ENCODE measurements at places on chromosomes 7 and 10. TPM values are rescaled to one million over a fixed set of nuclear protein-coding genes. Genes with fewer than 3 reads are reported as not detected.

DNA sequence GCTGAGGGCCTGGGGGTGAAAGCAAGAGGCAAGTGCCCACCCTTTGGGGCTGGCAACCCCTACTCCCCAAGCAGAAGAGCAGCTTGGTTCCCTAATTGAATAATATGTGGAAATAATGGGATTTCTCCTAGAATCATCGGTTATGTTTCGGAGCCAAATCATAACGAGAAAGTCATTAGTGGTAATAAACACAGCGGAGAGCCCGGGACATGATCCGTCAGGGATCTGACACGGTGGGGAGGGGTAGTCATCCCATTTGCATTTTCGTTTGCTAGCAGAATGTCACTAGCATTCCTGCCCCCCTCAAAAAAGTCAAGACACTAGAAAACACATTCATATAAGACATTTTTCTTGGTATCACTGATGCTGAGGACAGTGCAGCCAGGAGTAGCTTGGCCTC, 140.4 kb downstream of the CDH23 start:
- no peak for DNase-seq
- no peaks in the 10 kb centered on the region for H3K27me3 ChIP-seq
- no peak overlapping the region for H3K27ac ChIP-seq
- no peaks in the 10 kb centered on the region for H3K4me1 ChIP-seq
- H3K36me3 ChIP-seq = no peaks in the 10 kb centered on the region
- no peak overlapping the region for H3K4me3 ChIP-seq

DNA sequence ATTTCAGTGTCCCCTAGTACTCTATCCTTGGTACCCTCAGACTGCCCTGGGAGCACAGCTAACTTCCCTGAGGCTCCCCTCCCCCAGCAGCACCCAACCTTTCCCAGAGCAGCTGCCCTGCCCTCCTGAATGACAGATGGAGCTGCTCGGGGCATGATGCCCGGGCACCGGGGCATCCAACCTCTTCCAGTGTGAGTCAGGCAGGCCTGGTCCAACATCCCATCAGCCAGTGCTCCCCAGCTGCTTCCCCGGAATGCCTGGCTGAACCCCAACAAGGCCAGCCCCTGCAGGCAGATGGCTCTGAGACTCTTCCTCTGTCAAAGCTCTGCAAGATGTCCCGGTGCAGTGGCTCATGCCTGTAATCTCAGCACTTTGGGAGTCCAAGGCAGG, 11.9 kb upstream of the TSPAN15 start:
- H3K4me1 ChIP-seq = peaks cover 2% of the 10 kb centered on the region
- no peak overlapping the region for H3K4me3 ChIP-seq
- H3K36me3 ChIP-seq = no peaks in the 10 kb centered on the region
- no peaks in the 10 kb centered on the region for H3K27me3 ChIP-seq

The RET gene
- total RNA-seq = 0.96 TPM

DNA sequence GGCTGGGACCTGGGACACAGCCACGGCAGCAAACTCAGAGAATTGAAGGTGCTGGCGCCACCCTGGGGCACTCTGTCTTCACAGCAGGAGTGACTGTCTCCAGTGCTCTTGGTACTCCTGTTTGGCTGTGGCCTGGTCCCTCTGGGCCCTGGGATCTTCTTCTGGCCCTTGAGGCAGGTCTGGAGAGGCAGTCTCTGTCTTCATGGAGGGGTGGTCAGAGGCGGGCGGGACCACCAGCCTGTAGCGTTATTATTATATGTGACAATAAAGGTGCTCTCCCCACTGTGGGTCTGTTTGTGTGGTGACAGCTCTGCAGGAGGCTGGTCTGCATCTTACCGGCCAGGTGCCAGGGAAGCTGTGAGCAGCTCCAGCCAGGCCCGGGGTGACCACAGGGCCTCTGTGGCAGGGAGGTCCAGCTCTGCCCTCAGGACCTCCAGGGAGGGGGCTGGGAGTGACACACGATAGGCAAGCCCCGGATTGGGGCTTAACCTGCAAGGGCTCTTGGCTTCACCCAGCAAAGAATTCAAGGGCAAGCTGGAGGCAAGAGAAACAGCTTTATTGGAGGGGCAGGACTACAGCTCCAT, 70.3 kb downstream of the MYL10 start:
- H3K27ac ChIP-seq = no peak overlapping the region
- no peaks in the 10 kb centered on the region for H3K4me1 ChIP-seq
- no peaks in the 10 kb centered on the region for H3K36me3 ChIP-seq
- no peak overlapping the region for H3K4me3 ChIP-seq
- no peak for DNase-seq
- H3K27me3 ChIP-seq = peaks cover 38% of the 10 kb centered on the region

The GFRA1 gene
- 88.2 TPM for total RNA-seq

- H3K27me3 ChIP-seq = peaks cover 6% of the 10 kb centered on the region
- H3K36me3 ChIP-seq = no peaks in the 10 kb centered on the region
- H3K27ac ChIP-seq = no peak overlapping the region
- DNase-seq = no peak
- no peak overlapping the region for H3K4me3 ChIP-seq
Measured at GRCh38 chr10:96511044-96511945, 2.4 kb downstream of the TLL2 start.

The SYT15B gene
- 0.73 TPM for total RNA-seq

- no peaks in the 10 kb centered on the region for H3K4me1 ChIP-seq
- H3K27ac ChIP-seq = no peak overlapping the region
- no peaks in the 10 kb centered on the region for H3K27me3 ChIP-seq
- no peak for DNase-seq
- no peak overlapping the region for H3K4me3 ChIP-seq
- H3K36me3 ChIP-seq = no peaks in the 10 kb centered on the region
Measured at GRCh38 chr7:116906391-116906790, 44.0 kb downstream of the CAPZA2 start.

The PPP3CB gene
- total RNA-seq = 49.5 TPM

DNA sequence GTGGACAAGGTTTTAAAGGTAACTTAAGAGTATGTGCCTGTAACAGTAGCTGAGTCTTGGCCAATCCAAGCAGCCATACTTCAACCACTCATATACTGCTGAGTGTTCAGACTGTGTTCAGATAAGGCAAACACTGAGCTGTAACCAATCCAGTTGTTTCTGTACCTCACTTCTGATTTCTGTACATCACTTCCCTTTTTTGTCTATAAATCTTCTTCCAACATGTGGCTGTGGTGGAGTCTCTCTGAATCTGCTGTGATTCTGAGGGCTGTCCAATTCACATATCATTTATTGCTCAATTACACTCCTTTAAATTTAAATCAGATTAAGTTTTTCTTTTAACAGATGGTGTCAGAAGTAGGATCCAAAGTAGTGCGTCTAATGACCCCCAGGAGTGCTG, 149.5 kb upstream of the PHF14 start:
- H3K36me3 ChIP-seq = no peaks in the 10 kb centered on the region
- no peak overlapping the region for H3K4me3 ChIP-seq
- H3K4me1 ChIP-seq = no peaks in the 10 kb centered on the region
- no peak for DNase-seq
- no peaks in the 10 kb centered on the region for H3K27me3 ChIP-seq

DNA sequence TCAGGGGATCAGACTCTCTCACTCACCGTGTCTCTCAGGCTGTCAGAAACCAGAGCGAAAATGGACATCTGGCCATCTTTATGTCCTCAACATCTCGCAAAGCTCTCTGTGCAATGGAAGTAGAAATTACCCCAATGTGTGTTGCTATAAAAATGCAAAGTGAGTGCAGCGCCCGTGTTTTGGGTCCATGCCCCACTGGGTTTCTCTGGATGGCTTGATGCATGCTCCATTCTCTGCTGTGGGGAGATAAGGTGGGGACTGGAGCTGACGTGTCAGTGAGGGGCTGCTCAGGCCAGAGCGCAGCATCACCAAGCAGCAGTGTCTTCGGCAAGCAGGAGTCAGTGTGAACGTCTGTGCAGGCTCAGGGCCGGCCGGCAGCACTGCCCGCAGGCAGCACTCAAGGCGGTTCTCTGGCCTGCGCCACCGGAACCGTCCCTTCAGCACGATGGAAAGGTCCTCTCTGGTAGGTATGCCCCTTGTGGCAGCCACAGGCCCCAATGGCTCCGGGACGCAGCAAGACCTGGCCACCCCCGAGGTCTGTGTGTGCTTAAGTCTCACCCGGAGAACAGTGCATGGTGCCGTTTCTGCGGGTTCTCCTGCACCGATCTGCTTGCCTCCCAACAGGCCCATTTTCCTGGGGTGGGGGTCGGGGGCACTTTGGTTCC, 30.2 kb downstream of the WDR86 start:
- H3K4me3 ChIP-seq = no peak overlapping the region
- H3K27ac ChIP-seq = no peak overlapping the region
- H3K4me1 ChIP-seq = no peaks in the 10 kb centered on the region
- no peaks in the 10 kb centered on the region for H3K36me3 ChIP-seq
- no peak for DNase-seq
- no peaks in the 10 kb centered on the region for H3K27me3 ChIP-seq

DNA sequence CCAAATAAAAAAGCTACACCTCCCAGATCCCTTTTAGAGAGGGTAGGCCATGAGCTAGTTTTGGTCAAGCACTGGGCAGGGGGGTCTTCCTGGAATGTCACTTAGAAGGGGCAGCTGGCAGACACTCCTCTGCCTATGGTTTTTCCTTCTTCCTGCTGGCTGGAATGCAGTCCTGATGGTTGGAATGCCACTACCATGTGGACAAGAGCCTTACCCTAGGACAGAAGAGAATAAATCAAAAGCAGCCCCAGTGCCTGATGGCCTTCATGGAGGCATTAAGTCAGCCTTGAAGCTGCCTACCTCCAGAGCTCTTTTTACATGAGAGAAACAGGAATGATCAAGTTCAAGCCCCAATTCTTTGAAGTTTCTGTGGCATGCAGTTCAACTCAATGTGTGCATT, 43.5 kb upstream of the SORBS1 start:
- no peaks in the 10 kb centered on the region for H3K36me3 ChIP-seq
- no peaks in the 10 kb centered on the region for H3K4me1 ChIP-seq
- no peak for DNase-seq
- H3K27ac ChIP-seq = peak overlapping the region; percentile 52
- H3K27me3 ChIP-seq = no peaks in the 10 kb centered on the region

- H3K4me1 ChIP-seq = no peaks in the 10 kb centered on the region
- H3K36me3 ChIP-seq = peaks cover 4% of the 10 kb centered on the region
- no peak for DNase-seq
- H3K27me3 ChIP-seq = no peaks in the 10 kb centered on the region
Measured at GRCh38 chr7:112784603-112785002, 5.6 kb downstream of the TMEM168 start.

GRCh38 chr10:78071140-78071856, 37.6 kb downstream of the RPS24 start:
- H3K4me3 ChIP-seq = no peak overlapping the region
- no peaks in the 10 kb centered on the region for H3K4me1 ChIP-seq
- H3K27ac ChIP-seq = no peak overlapping the region

DNA sequence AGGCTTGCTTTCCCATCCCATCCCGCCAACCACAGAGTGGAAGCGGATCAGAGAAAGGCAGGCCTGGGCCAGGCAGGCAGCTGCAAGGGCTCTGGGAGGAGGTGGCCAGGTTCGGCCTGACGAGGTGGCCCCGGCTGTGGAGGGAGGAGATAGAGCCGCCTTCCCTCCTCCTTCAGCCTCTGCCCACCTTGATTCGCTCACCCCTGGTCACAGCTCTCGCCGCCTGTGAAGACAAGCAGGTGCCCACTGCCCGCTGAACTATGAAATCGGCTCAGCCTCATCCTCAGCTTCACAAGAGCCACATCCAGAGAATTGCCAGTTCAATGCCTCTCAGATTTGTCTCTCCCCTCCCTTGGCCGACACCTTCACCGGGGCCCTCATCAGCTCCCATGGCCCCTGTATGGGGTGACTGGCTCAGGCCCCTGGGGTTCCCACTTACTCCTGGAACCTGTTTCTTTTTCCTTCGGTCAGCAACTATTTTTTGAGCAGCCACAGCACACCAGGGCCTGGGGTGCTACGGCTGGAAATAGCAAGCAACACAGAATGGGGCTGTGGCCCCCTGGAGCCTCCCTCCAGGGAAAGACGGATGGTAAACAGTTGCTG, 80.0 kb upstream of the CHST15 start:
- no peaks in the 10 kb centered on the region for H3K4me1 ChIP-seq
- H3K27ac ChIP-seq = no peak overlapping the region
- no peaks in the 10 kb centered on the region for H3K36me3 ChIP-seq
- DNase-seq = no peak

The C7orf57 gene
- not detected for total RNA-seq

- H3K27me3 ChIP-seq = no peaks in the 10 kb centered on the region
- no peak overlapping the region for H3K27ac ChIP-seq
- no peaks in the 10 kb centered on the region for H3K36me3 ChIP-seq
Measured at GRCh38 chr10:111706331-111706730, 477.2 kb downstream of the GPAM start.

DNA sequence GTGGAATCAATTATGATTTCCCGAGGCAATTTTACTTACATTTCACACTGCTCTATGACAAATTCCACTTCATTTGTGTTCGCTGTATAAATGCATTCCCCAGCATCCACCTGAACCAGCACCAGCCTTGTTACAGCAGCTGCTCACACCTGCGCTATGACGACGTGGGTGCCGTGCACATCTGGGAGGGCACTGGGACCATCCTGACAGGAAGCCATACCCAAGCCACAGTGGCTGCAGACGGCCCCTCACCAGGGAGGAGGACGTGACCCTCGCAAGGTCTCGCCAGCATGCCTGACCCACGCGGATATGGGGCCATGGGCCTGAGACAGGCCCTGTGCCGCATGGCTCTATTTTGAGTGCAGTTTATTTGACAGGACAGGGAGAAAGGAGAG, 201.3 kb downstream of the MAD1L1 start:
- no peaks in the 10 kb centered on the region for H3K36me3 ChIP-seq
- no peak overlapping the region for H3K27ac ChIP-seq
- no peak overlapping the region for H3K4me3 ChIP-seq
- no peaks in the 10 kb centered on the region for H3K27me3 ChIP-seq
- DNase-seq = no peak
- H3K4me1 ChIP-seq = no peaks in the 10 kb centered on the region

The NPC1L1 gene
- total RNA-seq = 0.16 TPM

- no peaks in the 10 kb centered on the region for H3K4me1 ChIP-seq
- H3K4me3 ChIP-seq = no peak overlapping the region
- no peak overlapping the region for H3K27ac ChIP-seq
- no peak for DNase-seq
Measured at GRCh38 chr10:100520811-100521210, 1.1 kb upstream of the SEC31B start.

DNA sequence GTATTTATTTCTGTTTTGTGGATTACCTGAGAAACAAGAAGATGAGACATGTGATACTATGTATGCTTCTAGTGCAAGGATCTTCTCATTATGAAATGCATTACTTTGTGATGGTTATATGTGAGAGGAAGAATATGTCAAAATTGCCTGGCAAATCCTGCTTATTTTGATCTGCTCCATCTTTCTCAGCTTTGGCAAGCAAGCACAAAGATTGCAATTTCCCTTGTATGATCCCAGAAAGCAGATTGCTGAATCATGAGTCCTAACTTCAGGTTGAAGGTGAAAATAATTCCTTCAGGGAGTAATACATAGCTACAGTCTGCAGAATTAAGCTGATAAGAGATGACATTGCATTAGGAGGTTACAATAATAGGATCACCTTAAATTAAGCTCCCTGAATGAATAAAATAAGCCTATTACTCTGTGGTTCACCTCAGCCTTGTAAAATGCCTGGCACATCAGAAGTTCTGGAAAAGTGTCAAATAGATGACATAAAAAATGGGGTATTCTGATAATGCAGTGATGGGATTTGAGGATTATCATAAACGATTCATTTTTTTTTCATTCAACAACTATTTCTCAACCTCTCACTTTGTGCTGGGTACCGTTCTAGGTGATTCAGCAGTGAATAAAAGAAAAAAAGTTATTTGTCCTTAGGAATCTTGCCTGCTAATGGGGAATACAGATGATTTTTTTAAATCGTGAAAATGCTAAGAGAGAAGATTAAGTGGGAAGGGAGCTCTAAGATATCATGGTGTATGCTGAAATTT, 120.7 kb downstream of the CHN2 start:
- no peaks in the 10 kb centered on the region for H3K36me3 ChIP-seq
- no peak overlapping the region for H3K27ac ChIP-seq
- peaks cover 3% of the 10 kb centered on the region for H3K27me3 ChIP-seq
- no peak for DNase-seq
- H3K4me3 ChIP-seq = no peak overlapping the region

All from breast epithelium (tissue), 4 donors.